ENCODE measurements at places on chromosomes 7 and 10.

DNA sequence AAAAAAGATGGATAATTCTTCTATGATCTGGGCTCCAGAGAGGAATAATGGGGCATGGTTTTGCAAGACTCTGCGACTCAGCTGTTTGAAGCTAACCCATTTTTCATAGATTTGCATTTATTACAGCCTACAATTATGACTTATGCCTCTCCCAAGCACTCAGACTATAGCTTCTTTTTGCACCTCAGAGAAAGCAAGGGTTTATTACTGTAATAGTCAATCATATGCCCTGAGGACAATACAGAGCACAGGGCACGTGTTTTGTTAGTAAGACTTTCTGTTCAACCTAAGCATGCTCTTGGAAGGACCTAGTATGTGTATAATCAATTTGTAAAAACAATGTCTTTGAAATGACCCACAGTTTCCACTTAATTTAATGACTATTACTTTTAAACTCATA is 221.2 kb downstream of the PARD3 start:
- no peak for DNase-seq

GRCh38 chr7:64636386-64636785 is 29.5 kb upstream of the ZNF107 start:
- DNase-seq, result no peak

GRCh38 chr10:52239771-52240170 is 74.3 kb upstream of the DKK1 start:
- no peak for DNase-seq

GRCh38 chr7:127527561-127527960 is 57.8 kb downstream of the GCC1 start:
- DNase-seq, result no peak
